ENCODE measurements at places on chromosomes 5 and 9. TPM values are rescaled to one million over a fixed set of nuclear protein-coding genes. Genes with fewer than 3 reads are reported as not detected.

DNA sequence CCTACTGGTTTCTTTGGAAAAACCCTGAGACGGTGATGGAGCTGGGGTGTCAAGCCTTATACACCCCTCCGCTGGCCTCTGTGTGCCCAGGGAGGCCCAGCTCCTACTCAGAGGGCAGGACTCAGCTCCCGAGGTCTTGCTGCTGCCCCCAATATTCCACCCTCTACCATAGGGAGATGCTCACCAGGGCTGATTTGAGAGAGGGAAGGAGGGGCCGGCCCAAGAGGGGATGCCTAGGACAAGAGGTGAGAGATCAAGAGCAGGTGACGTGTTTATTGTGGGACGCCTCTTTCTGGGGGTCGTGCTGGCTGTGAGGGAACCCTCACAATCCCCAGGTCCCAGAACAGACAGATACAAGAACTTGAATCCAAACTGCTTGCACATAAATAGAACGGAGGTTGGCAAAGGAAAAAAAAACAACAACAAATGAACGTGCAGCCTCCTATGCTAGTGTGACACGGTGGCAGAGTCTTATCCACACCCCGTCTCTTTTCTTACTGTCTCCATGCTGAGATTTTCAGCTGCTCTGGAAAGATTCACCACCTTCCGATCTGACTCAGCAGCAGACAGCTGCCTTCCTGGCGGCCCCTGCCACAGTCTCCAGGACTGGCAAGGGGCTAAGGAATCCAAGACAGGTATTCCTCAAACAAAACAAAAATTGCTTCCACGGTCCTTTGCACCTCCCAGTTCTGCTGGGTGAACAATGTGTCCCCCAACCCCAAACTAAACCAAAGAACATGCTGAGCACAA lies 22.3 kb downstream of the FABP6 start:
- ATAC-seq, result no peak

GRCh38 chr5:159419576-159419975 lies 89.3 kb upstream of the IL12B start:
- no peak for ATAC-seq

DNA sequence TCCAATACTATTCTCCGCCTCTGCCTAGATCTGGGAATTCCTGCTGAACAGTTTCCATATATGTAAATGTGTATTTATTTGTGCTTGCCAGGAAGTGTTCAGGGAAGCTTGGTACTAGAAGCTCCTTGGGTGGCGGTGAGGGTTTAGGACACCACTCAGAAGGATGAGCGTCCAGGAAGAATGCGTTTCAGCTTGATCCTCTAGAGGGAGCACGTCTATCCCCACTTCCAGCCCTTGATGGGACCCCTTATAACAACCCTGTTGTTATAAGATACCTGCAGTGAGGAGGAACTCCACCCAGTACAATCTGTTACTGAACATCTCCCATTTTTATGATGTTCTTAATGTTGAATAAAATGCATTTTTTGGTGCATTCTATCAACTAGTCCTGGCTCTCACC lies 88.9 kb downstream of the CYFIP2 start:
- ATAC-seq, result no peak

DNA sequence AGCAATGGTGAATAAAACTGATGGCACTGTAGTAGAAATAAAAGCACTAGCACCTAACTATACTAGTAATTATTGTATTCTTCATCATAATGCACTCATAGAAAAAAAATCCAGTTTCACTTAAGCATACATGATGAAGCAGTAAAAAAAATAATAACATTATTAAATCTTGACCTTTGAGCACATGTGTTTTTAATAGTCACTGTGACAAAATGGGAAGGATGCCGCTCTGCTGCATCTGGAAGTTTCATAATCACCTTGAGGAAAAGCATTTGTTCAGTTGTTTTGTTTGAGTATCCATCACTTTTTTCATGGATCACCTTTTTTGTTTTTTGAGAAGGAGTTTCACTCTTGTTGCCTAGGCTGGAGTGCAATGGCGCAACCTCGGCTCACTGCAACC lies 13.2 kb downstream of the OR2K2 start:
- no peak for ATAC-seq

ADRB2 gene
- 3.8 TPM for total RNA-seq
